Fibroblast of lung (primary cell): ENCODE measurements at places on chromosomes 3 and 15.

DNA sequence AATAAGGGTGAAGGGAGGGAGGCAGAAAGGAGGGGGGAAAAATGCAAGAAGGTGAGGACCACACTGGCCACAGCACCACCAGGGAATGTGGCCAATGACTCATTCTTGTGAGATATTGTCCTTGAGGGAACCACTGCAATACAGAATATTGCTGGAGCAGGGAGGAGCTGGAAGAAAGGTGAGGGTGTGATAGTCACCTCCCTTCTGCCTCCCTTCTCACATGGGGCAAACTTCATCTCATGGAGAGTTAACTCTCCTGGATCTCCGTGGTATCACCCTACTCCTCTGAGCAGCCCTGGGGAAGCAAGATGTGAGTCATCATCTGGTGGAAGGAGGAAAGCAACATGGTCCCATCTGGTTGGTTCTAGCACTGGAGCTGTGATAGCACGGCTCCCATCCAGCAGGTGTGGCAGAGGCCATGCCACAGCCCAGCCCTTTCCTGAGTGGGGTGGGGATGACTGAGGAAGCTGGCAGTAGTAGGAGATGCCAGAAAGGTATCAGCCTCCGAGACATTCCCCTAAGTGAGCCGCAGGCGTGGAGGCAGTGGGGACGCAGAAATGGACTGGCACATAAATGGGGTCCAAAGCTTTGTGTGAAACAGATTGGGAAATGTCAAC lies 115.9 kb upstream of the LPP start:
- no peak for DNase-seq

DNA sequence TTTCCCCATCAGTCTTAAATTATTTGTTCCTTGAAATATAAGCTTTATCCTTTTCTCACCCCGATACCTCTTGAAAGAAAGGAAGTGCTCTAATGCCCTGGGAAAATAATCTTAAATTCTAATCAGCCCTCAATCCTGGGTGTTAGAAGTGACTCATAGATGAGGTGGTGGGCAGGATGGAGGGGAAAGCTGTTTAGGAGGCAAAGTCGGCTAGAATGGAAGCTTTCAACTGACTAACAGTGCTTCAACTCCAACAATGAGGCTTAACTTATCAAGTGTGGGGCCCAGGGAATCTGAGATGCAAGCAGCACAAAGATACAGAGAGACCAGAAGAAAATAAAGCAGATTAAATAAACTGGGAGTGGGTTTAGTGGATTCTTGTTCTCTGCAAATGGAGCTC lies 175.8 kb downstream of the EPHB1 start:
- DNase-seq, result no peak

- no peak for DNase-seq
Observed at GRCh38 chr3:184539801-184540435, 21.7 kb upstream of the EPHB3 start.

- DNase-seq, result peak; percentile 71
Observed at GRCh38 chr15:59492389-59493377, 54.7 kb downstream of the FAM81A start.

GRCh38 chr3:117228466-117228865 lies 518.9 kb downstream of the TUSC7 start:
- DNase-seq, result no peak
